Hippocampal formation (tissue), 2 donors: ENCODE measurements at places on chromosomes 2 and 18.

GRCh38 chr2:60066096-60066839, 487.2 kb downstream of the BCL11A start:
- DNase-seq = no peak

DNA sequence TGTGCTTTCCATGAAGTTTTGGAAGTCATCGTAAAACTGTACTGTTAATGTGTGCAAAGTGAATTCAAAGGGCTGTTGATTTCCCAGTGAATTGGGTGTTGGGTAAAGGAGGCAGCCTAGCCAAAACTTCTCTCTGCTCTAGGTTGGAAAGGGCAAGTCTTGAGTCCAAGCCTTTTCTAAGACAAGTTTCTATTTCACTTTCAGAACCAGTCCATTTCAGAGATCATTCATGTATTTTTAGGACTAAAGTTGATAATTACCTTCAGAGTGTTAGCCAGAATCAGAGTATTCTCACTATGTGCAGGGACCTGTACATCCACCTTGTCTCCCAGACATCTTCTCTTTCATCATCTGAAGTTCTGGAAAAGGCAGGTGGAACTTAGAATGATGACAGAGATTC, 636.1 kb upstream of the KLHL29 start:
- no peak for DNase-seq

- DNase-seq = no peak
Measured at GRCh38 chr18:8301427-8302172, 307.6 kb upstream of the RAB12 start.

DNA sequence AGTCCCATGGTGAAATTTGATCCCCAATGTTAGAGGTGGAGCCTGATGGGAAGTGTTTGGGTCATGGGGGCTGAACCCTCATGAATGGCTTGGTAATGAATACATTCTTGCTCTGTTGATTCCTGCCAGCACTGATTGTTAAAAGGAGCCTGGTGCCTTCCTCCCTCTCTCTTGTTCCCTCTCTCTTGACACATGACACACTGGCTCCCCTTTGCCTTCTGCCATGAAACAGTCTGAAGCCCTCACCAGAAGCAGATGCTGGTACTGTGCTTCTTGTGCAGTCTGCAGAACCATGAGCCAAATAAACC, 30.6 kb upstream of the EPC2 start:
- no peak for DNase-seq

GRCh38 chr2:134737671-134738070, 18.9 kb upstream of the TMEM163 start:
- DNase-seq = no peak
